ENCODE measurements at places on chromosomes 16 and 17.

DNA sequence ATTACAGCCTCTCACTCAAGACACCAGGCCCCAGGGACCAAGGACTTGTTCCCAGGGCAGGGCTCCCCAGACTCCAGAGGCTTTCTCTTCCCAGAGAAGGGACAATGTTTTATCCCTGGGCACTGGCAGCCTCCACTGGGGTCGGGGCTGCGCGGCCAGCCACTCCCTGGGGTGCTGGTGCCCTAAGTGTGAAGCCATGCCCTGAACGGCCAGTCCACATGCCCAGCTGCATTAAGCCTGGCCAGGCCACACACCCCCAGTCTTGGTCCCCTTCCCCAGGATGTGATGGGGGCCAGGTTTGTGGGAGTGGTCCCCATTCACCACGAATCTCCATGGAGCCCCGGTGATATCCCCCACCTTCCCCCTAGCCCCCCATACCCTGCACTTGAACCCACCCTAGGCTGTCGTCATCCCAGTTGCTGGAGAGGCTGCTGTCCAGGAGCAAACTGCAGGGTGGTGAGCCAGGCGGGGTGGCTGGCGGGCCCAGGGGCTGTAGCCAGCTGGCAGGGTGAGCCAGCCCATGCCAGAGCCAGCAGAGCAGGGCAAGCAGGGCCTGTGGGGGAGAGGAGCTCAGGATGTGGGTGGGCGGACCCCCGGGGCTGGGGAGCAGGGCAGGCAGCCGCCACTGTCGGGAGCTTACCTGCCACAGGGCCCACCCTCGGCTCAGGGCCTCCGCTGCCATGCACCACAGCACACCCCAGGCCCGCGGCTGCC is 4.6 kb downstream of the PAQR4 start:
- no peak for DNase-seq

GRCh38 chr16:77919761-77920415 is 102.5 kb upstream of the CLEC3A start:
- no peak for DNase-seq

DNA sequence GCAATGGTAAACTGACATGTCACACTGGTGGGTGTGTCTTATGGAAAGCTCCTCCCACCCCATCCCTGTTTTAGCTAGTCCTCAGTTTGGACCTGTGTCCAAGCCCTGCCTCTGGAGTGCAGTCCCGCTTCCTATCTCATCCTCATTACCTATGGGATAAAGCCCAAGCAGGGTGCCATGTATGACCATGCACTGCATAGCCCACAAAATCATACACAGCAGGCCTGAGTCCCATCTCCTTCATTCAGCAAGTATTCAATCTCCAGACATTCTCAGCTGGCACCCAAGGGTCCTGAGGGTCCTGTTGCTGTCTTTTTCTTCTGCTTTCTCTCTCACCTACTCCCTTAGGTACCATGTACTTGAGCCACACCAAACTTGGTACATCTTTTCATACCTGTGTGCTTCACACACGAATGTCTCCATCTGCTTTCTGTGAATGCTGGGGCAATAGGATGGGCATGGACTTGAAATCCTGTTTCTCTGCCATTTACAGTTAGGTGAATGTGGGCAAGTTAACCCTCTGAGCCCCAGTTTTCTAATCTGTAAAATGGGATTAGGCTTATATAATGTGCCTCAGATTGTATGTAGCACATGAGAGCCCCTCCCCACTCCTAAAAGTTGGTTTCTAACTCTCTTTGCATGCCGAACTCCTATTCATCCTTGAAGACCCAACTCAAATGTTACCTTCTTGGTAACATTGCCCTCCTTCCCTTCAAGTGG is 28.5 kb downstream of the TNS4 start:
- no peak for DNase-seq

DNA sequence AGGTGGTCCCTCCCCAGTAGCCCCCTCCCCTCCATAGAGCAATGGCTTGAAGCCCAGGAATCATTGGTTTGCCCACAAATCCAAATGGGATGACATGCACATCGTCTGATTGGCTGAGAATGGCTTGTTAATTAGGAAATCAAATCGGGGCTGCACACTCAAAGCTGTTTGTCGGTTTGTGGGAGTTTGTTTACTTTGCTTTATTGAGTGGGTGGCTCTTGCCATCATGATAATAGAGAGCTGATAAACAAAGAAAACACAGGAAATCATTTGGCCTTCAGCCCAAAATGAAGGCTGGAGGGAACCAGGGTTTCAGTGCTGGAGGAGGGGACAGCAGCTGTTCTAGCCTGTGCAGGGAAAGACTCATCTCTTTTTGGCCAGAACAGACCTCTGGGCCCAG is 316.3 kb downstream of the CBLN1 start:
- DNase-seq, result no peak

GRCh38 chr16:53901408-53901807 is 197.5 kb downstream of the FTO start:
- DNase-seq, result no peak

- DNase-seq, result no peak
Measured at GRCh38 chr17:48352630-48353029, 77.4 kb downstream of the SKAP1 start.

GRCh38 chr16:48611329-48612137 is 1.6 kb upstream of the N4BP1 start:
- DNase-seq, result no peak

GRCh38 chr17:82370471-82371332 is 863 bp upstream of the UTS2R start:
- no peak for DNase-seq

DNA sequence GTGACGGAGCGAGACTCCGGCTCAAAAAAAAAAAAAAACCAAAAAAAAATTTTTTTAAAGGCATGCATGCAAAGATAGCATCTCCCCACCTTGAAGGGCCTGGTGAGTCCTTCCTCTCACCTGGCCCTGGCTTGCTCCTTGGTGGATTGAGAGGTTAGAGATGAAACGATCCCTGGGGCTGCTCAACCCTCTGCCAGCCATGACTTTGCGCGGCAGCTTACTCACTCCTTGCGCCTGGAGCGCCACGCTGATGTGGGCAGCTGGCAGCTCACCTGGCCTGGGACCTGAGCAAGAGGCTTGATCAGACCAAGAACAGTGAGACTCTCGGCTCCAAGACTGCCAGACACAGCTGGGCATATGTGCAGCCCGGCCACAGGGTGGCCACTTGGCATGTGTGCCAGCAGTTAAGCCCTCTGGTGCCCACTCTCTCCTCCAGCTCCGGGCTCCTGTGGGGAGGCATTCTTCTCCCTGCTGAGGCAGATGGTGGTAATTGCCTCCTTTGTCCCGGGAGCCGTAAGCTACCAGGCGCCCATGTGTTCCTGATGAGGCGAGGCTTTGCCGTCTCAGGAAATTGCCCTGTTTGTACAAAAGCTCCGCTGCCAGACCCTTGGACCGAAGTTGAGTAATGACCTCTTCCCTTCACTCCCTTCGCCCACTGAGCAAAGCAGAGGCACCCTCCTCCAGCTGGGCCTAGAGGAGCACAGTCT is 5.1 kb upstream of the EVPL start:
- no peak for DNase-seq

GRCh38 chr16:69182730-69183416 is 4.1 kb upstream of the SNTB2 start:
- DNase-seq, result no peak

- no peak for DNase-seq
Measured at GRCh38 chr16:3118204-3118790, 5.9 kb downstream of the ZNF205 start.
